ENCODE measurements at places on chromosomes 1 and 21.

- DNase-seq = no peak
Observed at GRCh38 chr21:17438635-17439034, 74.2 kb upstream of the CXADR start.

DNA sequence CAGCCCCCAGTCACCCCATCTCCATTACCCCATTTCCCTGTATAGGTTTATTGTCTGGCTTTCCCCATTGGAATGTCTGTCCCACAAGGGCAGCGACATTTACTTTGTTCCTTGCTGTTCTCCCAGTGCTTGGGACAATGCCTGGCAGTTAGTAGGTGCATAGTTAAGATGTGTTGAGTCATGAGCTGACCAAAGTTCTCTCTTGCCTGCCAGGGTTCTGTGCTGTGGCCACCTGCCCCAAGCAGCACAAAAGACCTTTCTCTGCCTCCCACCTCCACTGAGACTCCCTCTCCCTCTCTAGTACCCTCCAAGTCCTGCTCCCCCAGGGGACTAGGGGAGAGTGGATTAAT lies 40.0 kb downstream of the TMCO4 start:
- no peak for DNase-seq

DNA sequence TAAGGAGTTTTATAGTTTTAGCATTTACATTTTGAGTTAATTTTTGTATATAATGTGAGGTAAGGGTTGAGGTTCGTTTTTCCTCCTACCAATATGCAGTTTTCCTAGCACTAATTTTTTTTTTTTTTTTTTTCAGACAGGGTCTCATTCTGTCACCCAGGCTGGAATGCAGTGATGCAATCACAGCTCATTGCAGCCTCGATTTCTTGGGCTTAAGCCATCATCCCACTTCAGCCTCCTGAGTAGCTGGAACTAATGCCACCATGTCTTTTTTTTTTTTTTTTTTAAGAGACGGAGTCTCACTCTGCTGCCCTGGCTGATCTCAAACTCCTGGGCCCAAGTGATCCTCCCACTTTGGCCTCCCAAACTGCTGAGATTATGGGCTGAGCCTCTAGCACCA lies 2.5 kb upstream of the UBASH3A start:
- no peak for DNase-seq

- DNase-seq = no peak
Observed at GRCh38 chr1:236677641-236678235, 8.6 kb upstream of the ACTN2 start.

- DNase-seq = no peak
Observed at GRCh38 chr1:214363386-214363785, 82.4 kb downstream of the SMYD2 start.

DNA sequence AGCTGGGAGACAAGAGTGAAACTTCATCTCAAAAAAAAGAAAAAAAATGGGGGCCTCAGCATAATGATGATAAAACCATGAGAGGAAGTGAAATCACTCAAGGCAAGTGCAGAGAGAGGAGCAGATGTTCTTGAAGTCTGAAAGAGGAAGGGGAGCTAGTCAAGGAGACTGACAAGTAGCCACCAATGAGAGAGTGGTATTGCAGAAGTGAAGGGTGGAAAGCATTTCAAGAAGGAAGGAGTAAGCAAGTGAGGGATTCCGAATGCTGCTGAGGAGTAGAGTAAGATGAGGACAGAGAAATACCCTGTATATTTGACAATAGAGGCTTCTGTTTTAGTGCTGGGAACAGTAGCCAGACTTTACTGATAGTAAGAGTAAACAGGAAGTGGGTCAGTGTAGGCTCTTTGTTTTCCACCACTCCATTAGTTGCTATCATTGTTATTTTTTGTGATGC lies 2.9 kb downstream of the TATDN3 start:
- no peak for DNase-seq

- no peak for DNase-seq
Observed at GRCh38 chr1:53725238-53725689, 13.7 kb downstream of the GLIS1 start.

DNA sequence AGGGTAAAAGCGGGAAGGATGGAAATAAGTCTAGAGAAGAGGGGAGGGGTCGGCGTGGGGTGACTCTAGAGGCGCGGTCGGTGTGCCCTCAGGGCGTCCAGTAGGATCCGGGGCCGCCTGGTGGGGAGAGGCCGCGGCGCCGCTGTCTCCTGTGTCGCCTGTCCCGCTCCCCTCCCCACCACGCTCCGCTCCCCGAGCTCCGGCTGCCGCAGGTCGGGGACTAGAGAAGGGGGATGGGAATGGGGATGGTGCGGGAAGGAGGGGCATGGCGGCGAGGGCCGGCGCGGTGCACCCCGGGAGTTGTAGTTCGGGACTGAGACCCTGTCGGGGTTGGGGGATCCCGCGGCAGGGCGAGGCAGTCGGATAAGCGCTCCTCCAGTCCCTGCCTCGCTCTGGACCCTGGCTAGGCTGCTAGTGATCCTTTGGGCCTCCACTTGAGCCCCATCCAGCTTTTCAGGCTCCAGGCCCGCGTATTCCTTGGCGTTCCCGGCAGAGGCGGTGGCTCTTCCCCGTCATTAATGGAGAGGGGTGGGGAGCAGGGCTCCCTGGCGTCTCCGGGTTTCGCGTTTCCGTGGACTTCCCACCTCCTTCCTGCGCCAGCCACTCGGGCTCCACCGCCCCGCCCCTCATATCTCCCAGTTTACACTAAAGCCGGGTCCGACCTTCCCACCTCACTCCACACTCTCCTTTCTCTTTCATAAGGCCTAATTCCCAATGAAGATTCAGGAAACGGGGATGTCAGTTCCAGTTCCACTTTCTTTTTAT lies at the start of gene ENTREP3:
ENTREP3 (minus strand) TSS at position 241 of the 765 bp plus-strand sequence. CDS start 606 bp downstream, outside the sequence.
- peak; percentile 69 for DNase-seq

GRCh38 chr1:94591823-94592570 lies 50.4 kb upstream of the F3 start:
- DNase-seq = no peak

DNA sequence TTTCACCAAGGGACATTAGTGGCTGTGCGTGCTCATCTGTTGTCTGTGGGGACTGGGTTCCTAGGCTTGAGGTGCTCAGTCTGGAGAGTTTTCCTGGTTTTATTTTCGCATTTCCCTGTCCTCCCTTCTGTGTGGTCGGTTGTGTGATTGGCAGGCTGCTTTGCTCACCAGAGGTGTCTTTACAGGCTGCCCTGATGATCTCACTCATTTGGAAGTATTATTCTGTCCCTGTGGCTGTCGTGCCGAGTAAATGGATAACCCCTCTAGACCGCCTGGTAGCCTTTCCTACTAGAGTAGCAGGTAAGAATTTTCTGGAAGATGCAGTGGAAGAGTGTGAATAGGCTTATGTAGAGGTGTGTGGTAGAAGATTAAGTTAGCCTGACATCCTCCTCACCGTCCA lies 44.1 kb upstream of the HMGN1 start:
- DNase-seq = no peak

DNA sequence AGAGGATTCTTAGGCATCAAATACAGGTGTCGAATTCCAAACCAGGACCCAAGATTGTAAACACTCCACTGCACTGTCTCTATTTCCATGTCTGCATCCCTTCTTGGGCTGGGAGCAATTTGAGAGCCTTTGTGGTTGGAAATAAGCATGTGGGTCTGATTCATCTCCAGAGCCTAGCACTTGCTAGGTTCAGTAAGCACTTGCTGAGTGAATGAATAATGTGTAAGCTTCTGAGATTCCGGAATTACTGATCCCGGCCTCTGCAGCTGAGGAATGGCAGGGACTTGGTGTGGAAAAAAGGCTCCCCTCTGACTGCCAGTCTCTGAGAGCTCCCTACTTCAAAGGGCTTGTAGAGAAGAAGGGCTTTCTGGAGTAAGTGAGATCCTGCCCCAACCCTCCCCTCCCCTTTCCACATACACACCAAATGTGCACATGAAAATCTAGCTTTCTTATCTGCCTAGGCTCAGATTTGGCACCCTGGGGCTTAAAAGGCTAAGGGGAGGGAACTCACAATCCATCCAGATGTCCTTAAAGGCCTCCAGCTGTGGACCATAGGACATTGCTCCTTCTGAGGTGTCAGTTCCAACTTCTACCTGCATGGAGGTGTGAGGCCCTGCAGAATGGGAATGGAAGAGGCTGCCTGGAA lies 39.6 kb upstream of the TRABD2B start:
- no peak for DNase-seq

- no peak for DNase-seq
Observed at GRCh38 chr21:45108808-45109781, 34.7 kb downstream of the ADARB1 start.

- DNase-seq = no peak
Observed at GRCh38 chr1:103461161-103462105, 64.1 kb upstream of the RNPC3 start.

DNA sequence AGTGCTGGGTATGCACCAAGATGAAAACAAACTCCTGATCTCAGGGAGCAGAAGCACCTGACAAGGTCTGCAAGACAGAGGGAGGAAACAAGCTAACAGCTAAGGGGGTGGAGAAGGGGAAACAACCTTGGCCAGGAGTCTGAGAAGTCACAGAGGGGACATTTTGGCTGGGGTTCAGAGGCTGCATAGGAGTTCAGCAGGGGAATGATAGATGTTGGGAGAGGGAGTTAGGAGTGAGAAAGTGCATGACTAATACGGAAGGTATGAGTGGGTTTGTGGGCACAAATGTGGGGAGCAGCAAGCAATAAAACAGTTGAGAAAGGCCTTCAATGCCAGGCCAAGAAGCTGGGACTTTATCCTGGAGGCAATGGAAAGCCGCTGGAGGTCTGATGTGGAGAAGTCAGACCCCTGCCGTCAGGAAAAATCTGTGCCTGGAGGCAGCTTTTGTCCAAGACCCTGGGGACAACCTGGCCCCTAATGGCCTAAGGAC lies 16.4 kb downstream of the EPHA2 start:
- DNase-seq = no peak

DNA sequence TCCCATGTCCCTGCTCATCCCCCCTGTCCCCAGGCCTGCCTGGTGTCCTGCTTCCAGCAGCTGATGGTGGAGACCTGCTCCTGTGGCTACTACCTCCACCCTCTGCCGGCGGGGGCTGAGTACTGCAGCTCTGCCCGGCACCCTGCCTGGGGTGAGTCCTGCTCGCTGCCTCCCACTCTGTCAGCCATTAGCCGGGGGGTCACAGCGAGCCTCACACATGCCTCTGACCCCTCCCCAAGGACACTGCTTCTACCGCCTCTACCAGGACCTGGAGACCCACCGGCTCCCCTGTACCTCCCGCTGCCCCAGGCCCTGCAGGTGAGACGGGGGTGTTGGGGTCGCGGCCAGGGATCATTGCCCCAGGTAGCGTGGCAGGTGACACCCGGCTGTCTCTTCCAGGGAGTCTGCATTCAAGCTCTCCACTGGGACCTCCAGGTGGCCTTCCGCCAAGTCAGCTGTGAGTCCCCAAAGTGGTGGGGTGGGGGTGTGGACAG lies 10.0 kb downstream of the SCNN1D start:
- peak; percentile 36 for DNase-seq

DNA sequence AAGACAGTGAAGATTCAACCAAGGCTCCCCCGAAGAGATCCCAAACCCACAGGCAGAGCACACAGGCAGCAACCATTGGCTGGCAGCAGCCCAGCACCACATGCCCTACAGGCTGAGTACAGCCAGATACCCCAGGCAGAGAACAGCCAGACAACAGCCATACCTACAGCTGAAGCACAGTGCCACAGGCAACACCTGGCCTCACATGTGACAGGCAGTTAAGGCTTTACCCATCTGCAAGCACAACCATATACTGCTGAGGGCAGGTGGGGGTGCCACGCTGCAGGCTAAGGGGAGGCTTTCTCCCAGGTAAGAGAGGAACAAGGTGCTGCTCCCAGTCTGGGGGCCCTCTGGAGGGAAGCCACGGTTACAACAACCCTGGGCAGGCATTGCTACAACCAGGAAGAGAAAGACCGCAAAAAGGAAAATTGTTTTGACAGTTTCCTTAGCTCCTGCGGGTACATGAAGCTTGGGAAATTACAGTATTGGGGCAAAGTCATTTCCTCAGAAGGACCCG lies 12.3 kb downstream of the CHIT1 start:
- no peak for DNase-seq

GRCh38 chr1:8689431-8690252 lies 127.8 kb downstream of the RERE start:
- no peak for DNase-seq

GRCh38 chr1:34265396-34265795 lies 88.7 kb downstream of the C1orf94 start:
- no peak for DNase-seq
